ENCODE measurements at places on chromosomes 1 and 21.

- DNase-seq, result no peak
Observed at GRCh38 chr1:227434808-227435444, 116.6 kb upstream of the CDC42BPA start.

GRCh38 chr21:16028142-16028541 lies 298.4 kb downstream of the USP25 start:
- no peak for DNase-seq

DNA sequence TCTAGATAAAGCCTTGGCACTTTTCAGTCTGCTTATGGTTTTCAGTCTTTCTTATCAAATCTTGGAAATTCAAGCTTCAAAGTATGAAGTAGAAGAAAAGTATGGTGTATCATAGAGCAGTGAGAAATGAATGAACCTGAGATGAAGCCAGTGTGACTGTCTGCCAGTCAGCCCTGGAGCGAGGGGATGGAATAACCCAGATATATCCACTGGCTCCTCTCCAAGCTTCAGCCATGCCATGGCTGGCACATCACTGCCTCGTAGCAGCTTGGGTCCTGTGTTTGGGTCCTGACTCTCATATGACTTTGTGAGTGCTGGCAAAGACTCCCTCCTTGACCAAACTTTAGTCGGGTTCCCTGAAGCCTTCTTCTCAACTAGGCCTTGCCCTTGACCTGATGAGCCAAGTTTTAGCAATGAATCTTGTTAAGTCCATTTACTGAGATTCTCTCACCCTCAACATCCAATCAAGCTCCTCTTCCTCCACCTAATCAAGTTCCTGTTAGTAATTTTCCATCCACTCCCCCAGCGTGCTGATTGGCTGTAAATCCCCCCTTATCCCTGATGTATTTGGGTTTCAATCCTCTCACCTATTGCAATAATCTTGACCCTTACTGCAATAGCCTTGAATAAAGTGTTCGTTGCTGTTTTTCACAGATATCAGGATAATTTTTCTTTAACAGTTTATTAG lies 62.5 kb upstream of the PRDX6 start:
- DNase-seq, result no peak

GRCh38 chr1:87111659-87112371 lies 197.4 kb downstream of the HS2ST1 start:
- no peak for DNase-seq

DNA sequence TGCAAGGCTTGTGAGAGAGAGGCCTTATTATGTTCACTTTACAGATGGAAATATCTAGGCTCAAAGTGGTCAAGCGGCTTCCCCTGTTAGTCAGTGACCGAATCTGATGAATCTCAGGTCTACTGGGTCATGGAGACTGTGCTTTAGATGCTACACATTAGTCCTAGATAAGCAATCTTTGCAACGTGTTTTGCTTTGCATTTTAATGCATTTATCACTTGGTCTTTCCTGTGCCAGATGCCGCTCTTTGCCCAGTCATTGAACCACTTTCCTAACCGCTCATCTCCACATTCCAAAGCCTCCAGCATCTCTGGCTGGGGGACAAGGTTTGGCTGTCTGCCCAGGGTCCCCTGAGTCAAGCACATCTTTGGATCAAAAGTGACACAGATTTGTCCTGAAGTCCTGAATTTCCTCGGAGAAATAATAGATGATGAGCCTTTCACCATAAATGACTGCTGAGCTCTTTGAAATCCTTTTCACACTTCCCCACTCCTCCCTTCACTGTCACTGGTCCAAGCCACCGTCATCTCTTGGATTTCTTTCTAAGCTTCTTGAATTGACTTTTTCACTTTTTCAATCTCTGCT lies 96.0 kb upstream of the USP24 start:
- DNase-seq, result no peak

DNA sequence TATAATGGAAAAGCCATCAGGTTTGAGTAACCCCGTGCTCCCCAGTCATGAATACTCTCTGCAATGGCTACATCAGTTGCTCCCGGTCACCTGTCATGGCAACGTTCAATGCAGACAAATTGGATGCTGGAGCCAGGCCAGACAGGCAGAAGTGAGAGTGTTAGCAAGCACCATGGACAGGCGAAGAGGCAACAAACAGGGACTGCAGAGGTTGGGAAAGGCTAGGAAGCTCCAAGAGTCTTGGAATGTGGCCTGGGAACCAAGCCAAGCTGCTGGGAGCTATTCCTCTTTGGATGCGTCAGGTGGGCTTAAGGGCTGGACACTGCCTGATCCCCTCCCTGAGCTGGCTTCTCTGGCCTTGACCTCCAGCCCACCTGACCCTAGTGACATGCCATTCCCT lies 102.9 kb downstream of the ACTL8 start:
- DNase-seq, result no peak

DNA sequence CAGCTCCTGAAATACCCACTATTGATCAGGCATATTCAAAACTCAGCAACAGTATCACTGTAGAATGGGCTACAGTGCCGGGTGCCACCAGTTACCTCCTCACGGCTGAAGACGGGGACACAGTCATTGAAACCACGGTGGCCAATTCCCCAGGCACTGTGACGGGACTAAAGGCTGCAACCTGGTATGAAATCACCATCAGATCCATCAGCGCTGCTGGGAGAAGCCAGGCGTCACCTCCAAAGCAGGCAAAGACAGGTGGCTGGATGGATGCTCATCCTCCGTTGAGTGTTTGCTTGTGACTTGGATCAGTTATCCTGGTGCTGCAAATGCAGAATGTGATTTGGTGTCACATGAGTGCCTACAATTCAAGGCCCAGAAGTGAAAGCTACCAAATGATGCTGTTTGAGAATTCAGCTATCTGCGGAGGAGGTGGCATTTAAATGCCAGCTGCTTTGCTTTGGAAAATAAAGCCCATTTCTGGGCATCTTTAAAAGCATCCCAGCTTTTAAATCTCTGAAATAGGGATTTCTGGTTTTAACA lies 5.1 kb downstream of the FNDC7 start:
- DNase-seq, result no peak

- no peak for DNase-seq
Observed at GRCh38 chr1:20603504-20604464, 14.9 kb downstream of the CDA start.

DNA sequence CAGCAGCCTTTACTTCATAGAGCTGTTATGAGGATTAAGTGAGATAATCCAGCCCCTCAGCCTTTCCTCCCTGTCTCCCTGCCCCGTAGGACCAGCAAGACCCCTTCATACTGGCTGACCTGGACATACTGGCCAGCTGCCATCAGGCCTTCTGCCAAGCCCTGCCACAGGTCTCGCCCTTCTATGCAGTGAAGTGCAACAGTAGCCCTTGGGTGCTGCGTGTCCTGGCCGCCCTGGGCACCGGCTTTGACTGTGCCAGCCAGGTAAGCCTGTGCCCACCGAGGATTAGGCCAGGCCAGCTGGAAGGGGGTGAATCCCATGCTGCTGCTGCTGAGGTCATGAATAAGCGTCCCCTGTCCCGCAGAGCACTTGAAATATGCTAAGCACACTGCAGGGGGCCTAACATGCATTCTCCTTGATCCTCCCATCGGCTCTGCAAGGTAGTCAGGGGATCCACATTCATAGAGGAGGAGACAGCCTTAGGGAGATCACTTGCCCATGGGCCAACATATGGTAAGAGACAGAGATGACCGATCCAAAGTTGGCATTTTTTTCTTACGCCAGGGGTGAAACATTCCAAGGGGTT lies 73.3 kb upstream of the TINAGL1 start:
- no peak for DNase-seq

GRCh38 chr1:42145389-42145716 lies 7.9 kb upstream of the GUCA2B start:
- no peak for DNase-seq

DNA sequence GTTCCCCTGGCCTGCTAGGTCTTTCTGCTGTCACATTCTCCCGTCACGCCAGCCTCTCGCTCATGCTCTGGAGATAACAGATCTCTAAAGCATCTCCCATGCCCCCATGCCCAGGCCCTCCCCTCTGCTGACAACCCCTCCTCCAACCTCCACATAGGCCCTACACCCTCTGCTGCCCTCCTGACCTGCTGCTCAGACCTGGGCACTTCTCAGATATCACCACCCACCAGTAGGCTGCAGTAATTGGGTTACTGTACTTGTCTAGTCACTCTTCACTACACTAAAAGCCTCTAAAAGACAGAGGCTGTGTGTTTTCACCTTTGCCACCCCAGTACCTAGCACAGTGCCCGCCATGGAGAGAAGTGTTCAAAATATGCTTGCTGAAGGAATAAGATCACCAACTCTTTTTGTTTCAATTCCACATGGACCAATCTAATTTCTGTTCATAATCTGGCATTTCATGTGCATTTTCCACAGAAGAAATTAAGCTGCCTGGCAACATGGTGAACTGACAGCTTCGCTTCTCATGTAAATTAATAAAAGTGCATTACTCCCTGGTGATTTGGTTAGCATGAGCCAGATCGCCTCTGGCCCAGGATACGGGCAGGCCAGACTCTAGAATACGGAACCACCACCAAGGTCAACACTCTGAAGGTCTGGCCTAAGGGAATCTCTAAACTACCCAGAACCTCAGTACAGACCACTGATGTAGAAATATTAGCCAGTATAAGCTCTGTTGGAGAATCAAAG lies 20.7 kb downstream of the LBR start:
- no peak for DNase-seq

- DNase-seq, result no peak
Observed at GRCh38 chr21:37917612-37918011, 1.4 kb upstream of the KCNJ6 start.

DNA sequence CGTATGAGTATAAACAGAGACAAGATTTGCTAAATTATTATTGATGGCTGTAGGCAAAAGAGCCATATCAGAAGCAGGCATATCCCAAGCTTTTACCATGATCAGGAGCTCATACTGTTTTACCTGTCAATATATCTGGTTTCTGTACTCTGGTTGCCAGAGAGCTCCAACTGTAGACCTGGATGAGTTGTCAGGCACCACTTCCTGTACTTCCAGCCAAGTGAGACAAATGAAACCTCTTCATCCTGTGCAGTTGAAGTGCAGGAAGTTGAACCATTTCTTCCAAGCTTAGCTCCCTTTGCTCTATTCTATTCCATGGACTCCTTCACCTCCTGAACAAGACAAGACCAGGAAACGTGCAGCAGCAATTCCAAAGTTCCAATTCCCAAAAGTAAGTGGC lies 115.6 kb downstream of the ZNF281 start:
- no peak for DNase-seq

GRCh38 chr1:216193839-216194443 lies 229.3 kb downstream of the USH2A start:
- DNase-seq, result no peak

GRCh38 chr1:234237393-234237792 lies 135.9 kb upstream of the COA6 start:
- DNase-seq, result no peak

DNA sequence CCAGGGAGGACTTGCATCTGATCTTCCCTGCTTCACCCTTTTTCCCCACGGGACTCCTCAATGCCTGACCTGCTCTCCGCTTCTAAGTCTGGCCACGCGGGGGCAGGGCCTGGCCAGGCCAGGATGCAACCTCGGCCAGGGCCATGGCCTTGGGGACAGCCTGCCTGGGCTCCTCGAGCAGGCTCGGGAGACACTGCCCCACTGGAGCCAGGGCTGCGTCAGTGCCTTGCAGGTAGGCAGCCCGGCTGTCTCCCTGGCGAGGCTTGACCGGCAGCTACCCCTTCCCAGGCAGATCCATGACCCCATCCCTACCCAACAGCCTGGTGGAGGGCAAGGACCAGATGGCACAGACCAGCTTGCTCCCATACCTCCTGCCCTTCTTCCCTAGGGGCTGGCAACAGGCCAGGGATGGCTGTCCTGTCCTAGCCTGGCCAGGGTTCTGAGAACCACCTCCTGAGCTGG lies 2.7 kb upstream of the PRDM16 start:
- DNase-seq, result no peak

GRCh38 chr1:60283690-60284089 lies 210.1 kb upstream of the C1orf87 start:
- no peak for DNase-seq

- DNase-seq, result no peak
Observed at GRCh38 chr21:21188513-21189195, 190.4 kb downstream of the NCAM2 start.
